Non-pigmented ciliary epithelial cell (primary cell): ENCODE measurements at places on chromosomes 3 and 15.

DNA sequence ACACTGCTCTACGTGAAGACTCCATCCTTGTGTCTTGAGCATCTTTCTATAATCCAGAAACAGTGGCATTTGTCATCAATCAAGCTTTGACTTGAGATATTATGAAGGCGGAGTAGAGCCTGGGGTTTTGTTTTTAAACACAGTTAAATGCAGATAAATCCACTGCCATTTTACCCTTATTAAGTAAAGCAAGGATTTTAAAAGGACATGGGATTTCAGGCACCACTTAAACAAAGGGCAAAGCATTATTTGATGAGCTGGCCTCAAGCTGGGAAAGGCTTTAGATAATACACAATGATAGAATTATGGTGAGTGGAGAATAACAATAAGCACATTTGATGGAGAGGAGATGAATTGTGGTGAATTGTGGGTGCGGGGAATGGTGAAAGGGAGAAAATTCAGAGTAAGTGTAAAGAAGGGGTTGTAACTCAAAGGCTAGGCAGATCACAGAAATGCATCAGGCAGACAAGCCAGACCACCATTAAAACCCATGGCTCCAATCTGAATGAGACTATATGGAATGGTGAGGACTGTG, 54.9 kb upstream of the GLCE start:
- DNase-seq: no peak

- no peak for DNase-seq
These were observed 6.3 kb upstream of the MTHFS start for GRCh38 chr15:79903144-79903543.

DNA sequence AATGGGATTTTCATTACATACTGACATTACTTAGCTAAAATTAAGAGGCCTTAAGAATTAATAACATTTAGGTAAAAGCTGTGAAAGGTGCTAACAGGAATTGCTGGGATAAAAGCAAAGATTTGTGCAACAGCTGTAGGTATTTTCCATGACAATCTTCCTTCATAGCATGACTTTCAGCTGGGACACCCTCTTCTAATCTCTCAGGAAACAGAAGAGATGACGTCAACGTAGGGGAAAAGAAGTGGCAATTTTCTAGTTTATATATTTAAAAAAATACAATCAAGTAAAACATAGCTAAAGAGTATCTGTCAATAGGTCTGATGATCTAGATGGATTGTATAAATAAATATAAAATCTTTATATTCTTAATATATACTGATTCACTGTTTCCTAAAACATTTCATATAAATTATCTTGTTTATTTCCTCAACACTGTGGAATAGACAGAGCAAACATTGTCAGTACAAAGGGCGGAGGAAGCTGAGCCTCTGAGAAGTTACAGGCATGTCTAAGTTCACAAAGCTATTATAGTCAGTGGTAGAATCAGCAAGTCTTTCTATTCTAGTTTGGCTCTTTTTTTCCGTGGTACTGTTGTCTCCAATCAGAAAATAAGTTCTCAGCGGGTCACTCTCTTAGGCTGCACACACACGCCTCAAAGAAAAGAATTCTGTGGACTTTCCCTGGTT, 217.0 kb downstream of the P3H2 start:
- no peak for DNase-seq

GRCh38 chr3:195849322-195850074, 37.8 kb upstream of the MUC4 start:
- DNase-seq: no peak
